ENCODE measurements at places on chromosomes 4 and X. TPM values are rescaled to one million over a fixed set of nuclear protein-coding genes. Genes with fewer than 3 reads are reported as not detected.

HPGD gene
- 33.7 TPM for total RNA-seq

- DNase-seq: no peak
These were observed 12.4 kb downstream of the EDNRA start for GRCh38 chr4:147493307-147493706.

NUDT10 gene
- total RNA-seq: 1.5 TPM

DNA sequence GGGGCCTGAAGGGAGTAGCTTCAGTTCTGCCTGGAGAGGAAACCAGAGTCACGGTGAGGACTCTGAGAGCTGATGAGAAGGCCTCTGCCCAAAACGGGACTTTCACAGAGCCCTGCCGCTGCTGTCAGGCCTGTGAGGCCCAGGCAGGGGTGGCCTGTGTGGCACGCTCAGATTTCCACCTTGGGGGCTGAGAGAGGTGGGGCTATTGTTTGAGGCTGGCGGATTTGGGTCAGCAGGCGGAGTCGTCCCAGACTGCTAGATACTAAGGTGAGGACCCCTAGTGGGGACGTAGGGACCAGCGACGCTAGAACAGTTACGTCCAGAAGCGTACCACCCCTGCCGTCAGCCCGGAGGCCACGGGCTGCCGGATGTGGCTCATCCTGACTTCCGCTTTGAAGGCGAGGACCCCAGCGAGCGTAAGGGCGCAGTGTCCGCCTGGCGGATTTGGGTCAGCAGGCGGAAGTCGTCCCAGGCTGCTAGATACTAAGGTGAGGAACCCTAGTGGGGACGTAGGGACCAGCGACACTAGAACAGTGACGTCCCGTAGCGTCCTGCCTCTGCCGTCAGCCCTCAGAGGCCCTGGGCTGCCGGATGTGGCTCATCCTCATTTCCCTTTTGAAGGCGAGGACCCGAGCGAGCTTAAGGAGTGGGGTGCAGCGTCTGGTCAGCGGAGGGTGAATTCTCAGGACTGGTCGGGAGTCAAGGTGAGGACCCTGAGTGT is at the start of gene MAGEB1:
MAGEB1 (plus strand) TSS at position 378 of the 721 bp plus-strand sequence. CDS start 3,348 bp downstream, outside the sequence.
- DNase-seq: no peak

GRCh38 chrX:153708415-153708814 is 15.8 kb downstream of the BCAP31 start:
- DNase-seq: no peak

CXorf51A gene
- not detected for total RNA-seq

FHDC1 gene
- 2.0 TPM for total RNA-seq

DNA sequence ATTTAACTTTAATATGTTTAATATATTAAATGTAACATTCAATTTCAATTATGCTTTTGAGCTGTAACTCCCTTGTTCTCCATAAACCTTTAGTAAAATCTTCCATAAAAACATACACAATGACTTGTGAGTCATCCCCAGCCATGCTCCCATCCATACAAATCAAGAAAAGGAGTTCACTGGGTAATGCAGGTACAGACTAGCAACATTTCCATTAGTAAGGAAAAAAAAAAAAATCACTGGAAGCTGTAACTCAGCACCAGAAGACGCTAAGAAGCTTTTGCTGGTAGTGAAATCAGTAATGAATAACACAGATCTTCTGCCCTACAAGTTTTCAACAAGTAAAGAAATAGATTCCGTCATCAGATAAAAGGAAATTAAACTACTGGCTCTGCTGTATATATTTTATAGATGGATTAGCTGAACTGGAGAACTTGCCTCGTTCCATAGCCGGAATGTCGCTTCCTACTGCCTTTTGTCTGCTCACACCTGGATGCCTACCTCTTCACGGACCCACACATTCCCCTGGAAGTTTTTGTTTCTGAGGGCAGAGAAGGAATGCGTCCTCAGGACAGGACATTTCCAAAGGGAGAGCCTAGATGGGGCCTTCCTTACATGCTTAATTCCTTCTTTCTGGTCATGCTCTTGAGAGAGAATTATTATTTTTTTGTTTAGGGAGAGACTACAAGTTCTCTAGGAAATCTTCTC is 298.4 kb upstream of the ANKRD50 start:
- DNase-seq: no peak

BRCC3 gene
- 10.0 TPM for total RNA-seq

DNA sequence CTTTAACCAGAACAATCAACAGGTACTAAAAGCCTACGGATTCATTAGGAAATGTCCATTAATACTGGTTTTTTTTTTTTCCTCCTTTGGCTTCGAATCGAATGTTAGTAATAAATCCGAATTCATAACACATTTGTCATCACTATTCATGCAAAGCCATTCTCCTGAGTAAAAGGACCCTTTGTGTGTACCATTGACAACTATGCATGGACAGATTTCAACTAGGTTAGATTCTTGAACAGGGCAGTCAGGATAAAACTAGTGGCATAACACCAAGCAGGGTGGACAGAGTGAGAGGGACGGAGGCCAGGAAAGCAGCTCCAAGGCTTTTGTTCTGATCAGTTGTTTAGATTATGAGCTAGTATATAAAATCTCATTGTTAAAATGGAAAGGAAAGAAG is 1722.0 kb upstream of the TENM3 start:
- DNase-seq: no peak

GRCh38 chr4:53967986-53968385 is 96.4 kb downstream of the CHIC2 start:
- no peak for DNase-seq

DGKK gene
- total RNA-seq: not detected

EREG gene
- total RNA-seq: 6.5 TPM

DNA sequence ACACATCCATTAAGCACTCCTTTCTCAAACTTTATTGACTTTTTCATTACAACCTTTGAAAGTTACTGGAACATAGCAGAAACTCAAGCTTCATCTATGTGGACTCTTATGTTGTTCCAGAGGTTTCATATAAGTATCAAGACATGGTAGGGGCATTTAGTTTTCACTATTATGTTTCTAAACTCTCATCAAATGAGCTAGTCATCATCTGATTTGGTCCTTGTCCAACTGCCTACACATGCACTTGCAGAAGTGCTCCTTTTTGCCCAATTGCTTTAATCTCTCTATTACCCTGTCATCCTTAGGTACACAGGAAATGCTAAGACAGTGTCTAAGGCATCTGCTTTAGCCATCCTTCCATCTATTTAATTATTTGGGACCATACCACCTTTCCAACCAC is 42.2 kb upstream of the EPGN start:
- DNase-seq: no peak

ZNF711 gene
- total RNA-seq: 0.38 TPM

DNA sequence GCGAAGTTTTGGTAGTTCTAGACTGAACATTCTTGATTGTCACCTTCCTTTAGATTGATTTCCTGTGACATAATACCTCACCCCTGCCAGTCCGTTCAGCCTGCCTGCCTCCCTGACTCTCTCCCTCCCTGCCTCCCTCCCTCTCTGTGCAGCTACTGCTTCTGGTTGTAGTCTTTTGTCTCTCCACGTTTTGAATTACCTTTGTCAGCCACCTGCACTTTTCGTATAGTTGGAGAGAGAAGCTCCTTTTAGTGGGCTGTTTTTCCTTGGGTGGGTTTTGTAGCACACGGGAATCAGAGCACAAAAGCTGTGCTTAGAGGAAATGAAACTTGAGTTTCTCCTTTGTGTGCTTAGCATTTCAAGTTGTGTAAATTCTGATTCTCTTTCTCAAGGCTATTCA is 32.6 kb upstream of the MSMO1 start:
- DNase-seq: no peak

DNA sequence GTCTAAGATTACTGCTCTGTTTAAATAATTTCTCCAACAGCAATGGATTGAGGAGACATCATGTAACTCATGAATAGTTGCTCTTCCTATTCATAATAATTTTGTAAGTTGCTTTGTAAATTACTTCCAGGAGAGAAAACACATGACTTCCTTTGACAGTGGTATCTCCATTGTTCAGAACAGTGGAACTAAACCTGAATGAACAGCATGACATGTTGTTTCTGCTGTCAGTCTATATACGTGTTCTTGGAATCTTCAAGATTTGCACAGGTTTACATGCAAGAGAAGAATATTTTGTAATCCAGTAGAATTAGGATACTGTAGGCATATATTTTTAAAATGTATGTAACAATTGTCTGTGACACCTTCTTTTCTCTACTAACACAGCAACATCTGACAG is 618.8 kb upstream of the GRID2 start:
- no peak for DNase-seq

All from omental fat pad (tissue), 4 donors.